Suppressor macrophage treated with lipopolysaccharide for 1 hour (primary cell): ENCODE measurements at places on chromosomes 3 and 15.

DNA sequence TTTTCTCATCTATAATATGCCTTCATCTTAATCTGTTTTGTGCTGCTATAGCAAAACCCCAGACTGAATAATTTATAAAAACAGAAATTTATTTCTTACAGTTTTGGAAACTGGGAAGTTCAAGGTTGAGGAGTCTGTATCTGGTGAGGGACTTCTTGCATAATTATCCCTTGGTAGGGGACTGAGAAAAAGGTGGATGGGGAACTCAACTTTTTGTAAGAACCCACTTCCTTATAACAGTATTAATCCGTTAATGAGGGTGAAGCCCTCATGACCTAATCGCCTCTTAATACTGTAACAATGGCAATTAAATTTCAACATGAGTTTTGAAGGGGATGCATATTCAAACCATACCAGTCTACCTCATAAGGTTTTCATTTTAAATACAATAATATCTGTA is 17.4 kb upstream of the MYH15 start:
- peak; percentile 17 for DNase-seq

- DNase-seq, result no peak
Measured at GRCh38 chr3:30908456-30909037, 14.1 kb upstream of the GADL1 start.

DNA sequence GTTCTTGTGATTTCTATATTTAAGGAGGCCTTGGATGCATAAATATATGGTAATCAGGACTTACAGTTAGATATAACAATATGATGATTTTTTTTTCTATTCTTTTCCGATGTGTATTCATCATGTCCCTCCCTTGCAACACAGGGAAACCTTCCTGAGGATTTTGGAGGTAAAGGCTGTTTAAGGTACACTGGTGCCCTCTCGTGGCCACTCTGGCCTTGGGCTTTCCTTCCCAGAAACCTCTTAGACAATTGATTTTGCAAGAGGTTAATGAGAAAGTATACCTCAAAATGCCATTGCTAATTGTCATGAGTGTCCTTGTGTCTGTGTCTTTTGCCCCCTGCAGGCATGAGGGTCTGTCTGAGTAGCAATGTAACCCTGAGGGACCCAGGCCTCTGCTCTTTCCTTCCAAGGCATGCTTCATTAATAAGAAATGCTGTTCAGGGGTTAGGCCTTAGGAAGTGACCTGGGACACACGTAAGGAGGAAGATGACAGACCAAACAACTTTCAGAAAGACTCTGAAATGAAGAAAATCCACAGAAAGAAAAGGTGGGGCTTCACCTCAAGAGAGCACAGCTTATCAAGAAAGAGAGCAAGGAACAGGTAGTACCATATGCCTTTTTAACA is 70.3 kb upstream of the PPP2R3A start:
- peak; percentile 66 for DNase-seq

GRCh38 chr3:71086777-71087142 is 496.8 kb downstream of the FOXP1 start:
- DNase-seq, result no peak

GRCh38 chr15:73717802-73718201 is 33.6 kb downstream of the CD276 start:
- no peak for DNase-seq

DNA sequence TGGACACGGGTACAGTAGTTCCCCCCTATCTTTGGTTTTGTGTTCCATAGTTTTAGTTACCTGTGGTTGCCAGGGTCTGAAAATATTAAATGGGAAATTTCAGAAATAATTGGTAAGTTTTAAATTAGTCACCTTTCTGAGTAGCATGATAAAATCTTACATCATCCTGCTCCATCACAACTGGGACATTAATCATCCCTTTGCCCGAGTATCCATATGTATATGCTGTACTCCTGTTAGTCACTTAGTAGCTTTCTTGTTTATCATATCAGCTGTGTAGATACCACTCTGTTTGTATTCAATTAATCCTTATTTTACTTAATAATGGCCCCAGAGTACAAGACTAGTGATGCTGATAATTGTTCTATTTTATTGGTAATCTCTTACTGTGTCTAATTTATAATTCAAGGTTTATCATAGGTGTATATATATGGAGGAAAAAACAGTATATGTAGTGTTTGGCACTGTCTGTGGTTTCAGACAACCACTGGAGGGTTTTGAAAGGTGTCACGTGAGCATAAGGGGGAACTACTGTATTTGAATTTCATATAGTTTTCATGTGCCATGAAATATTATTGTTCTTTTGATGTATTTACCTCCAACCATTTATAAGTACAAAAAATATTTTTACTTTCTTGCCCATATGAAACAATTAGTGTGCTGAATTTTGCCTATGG is 41.4 kb downstream of the CTDSPL2 start:
- DNase-seq, result peak; percentile 21

DNA sequence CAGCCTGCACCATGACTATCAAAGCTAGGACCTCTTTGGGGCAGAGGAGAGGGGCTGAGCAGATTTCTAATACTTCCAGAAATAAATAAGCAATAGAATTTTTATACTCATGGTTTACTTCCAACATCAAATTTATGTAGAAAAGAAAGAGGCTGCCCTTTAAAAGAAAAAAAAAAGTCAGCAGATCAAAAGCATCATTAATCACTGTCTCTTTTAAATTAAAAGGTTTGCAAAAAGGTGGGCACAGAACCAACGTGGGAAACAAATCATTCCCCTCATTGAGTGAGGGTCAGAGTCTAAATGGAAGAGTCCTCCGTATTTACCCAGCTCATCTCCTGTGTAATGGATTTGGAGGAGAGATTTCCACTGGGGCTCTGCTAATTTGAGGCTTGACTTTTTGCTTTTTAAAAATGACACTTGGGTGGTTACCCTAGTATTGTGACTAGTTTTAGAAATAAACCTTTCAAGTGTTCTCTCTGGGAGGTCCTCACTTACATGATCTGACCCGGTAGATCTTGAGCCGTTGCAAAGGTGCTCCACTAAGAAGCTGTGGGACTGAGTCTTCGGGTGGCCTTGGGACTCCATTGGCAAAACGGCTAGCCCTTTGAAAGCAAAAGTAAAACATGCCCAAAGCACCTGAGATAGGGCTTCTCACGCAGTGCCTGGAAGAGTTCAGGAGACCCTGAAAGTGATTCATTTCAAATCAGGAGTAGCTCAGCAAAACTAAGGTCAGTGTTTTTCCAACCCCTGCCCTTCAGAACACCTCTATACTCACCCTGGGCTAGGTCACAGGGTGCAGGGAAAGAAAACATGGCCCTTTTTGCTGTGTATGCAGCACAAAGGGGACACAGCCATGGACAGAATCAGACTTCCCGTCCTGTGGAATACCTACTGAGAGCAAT is 320.9 kb downstream of the FOXP1 start:
- DNase-seq, result no peak

DNA sequence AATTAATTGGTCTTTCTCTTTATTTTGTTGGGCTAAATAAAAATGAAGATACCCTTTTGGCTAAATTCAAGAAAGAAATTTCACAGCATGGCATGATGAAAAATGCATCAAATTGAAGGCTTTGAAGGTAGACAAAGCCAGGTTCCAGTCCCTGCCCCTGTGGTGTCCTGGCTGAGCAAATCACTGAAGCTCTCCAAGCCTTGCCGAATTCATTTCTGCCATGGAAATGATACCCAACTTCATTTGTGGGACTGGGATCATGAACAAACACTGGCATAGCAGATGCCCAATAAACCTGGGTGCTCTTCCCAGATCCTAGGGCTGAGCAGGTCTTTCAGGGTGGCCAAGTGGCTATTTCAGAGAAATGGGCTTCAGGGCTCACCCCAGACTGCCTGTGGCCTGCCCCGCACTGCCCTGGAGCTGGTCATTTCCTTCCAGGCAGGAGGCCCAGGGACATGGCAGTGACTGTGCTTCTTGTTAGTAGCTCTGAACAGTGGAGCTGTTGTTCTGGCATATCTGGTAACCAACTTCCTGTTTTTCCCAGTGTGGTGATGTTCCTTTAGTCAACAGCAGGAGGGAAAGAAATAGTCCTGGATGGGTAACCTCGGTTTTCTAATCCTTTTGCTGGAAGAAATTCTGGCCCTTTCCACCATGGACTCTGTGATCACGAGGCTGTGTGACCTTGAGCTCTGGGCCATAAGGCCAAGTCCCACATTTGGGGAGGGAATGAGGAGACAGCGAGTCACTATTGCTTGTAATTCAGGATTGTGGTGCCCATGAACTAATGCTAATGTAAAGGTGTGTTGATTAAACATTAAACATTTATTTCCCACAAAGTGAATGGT is 47.6 kb downstream of the CTDSPL start:
- peak; percentile 42 for DNase-seq

- no peak for DNase-seq
Measured at GRCh38 chr3:146273721-146274407, 23.0 kb upstream of the PLSCR4 start.

DNA sequence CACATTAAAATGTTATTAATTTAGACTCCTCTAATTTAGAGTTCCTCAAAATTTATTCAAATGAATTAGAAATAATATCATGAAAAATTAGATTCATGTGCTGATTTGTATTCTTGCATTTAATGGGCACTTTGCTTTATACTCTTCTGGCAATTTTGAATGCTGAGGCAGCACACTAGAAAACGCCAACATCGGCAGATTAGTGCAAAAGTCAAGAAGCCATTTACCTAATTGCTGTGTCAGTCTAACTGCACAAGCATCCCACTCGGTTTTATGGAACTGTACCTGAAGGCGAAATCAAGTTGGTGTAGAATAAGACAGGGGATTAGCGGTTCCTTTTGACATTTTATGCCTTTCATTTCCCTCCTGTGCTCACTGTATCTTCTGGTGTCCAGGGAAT is 382.0 kb downstream of the ROBO2 start:
- no peak for DNase-seq

GRCh38 chr15:27466758-27467157 is 495.8 kb downstream of the GABRG3 start:
- no peak for DNase-seq

- no peak for DNase-seq
Measured at GRCh38 chr3:117131259-117131658, 421.7 kb downstream of the TUSC7 start.

DNA sequence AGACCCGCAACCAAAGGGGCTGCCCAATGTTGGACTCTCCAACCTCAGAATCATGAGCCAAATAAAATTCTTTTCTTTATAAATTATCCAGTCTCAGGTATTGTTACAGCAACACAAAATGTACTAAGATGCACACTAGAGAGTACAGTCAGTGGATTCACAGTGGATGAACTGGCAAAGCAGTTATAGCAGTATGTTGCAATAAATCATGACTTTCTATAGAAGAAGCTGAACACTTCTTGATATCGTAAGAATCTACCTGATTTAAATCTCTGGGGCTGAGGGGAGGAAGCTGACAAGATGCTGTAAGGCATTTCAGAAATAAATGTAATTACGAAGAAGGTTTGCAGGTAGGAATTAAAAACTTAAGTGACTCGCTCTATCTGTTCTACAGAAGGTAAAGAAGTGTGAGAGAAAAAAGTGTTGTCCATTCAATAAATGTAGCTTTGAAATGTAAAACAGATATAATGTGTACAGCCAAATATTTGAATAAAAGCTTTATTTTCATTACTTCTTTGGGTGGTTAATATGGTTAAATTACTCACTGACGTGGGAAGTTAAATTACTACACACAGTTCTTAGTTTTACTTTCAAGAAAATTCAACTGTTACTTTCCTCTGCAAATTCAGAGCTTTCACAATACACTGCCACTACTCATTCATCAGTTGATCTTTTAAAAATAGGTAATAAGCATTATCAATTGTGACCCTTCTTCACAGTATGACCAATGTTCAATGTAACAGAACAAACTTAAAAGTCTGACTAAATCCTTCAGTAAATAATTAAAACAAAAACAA is 439.1 kb downstream of the SHQ1 start:
- DNase-seq, result peak; percentile 59

DNA sequence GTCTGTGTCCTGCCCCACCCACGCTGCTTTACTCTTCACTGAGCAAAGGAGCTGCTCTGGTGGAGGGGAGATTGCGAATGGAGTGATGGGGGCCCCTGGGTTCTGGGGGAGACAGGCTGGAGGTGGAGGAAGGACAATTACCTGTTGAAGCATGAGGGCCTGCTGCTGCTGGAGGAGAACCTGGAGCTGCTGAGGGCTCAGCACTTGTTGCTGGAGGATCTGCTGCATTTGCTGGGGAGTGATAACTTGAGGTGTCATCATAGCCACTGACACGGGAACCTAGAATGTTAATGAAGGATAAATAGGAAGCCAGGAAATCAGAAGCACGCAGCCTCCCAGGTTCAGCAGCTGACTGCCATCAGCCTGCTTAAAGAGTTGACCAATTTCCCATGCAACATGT is 530.0 kb downstream of the FOXP1 start:
- DNase-seq, result no peak

DNA sequence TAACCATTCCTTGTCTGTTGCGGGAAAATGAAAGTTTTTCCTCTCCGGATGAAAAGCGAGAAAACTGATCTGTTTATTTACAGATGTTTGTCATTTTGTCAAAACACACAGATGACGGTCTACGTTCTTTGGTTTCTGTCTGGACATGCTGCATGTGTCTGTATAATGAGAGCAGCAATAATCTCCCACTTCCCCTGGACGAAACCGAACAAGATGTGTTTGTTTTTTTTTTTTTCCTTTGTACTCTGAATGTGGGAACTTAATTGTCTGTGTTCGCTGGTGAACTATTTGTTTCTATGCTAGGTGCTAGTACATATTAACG is 33.6 kb downstream of the PTPRG start:
- no peak for DNase-seq
